Activated CD8-positive, alpha-beta T cell treated with anti-CD3 and anti-CD28 coated beads, Interleukin-2, amount 10 ng/mL, durations not matched to agents 7 days and 5 days (primary cell): ENCODE measurements at places on chromosomes 16 and 17. TPM values are rescaled to one million over a fixed set of nuclear protein-coding genes. Genes with fewer than 3 reads are reported as not detected.

Gene NLRC3
- total RNA-seq, result 92.6 TPM

Gene SHBG
- not detected for total RNA-seq

GRCh38 chr17:77555741-77556291 is 402.7 kb upstream of the TNRC6C start:
- no peak for DNase-seq

DNA sequence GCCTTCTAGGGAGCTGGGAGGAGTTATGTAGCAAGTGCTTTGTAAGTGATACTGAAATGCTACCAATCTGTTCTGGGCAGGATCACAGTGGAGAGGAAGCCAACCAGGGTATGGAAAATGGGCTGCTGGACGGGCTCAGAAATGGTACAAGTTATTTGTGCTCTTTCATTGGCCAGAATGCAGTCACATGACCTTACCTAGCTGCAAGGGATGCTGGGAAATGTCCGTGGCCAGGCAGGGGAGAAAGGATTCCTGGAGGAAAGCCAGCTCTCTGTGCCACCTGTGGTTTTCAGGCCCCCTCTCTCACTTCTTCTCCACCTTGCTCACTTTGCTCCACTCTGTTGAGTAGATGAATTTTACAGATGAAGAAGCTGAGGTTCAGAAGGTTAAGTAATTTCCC is 4.8 kb downstream of the EEF2K start:
- DNase-seq, result no peak

DNA sequence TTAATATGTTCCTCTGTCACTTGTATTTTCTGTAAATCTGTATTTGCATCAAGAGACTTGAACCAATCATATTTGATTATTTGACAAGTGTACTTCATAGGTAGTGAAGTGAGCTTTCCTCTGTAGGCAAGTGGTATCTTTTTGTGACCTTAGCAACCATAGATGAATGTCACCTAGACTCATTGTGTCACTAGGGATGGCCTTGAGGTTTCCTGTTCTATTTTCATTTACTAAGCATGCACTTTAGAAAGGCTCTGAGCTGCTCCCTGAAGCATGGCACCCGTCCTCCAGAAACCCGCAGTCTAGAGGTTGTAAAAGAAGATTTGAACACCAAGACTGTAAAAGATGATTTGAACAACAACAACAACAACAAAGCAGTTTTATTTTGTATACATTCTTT is 151.7 kb downstream of the PRKCB start:
- DNase-seq, result peak; percentile 24

DNA sequence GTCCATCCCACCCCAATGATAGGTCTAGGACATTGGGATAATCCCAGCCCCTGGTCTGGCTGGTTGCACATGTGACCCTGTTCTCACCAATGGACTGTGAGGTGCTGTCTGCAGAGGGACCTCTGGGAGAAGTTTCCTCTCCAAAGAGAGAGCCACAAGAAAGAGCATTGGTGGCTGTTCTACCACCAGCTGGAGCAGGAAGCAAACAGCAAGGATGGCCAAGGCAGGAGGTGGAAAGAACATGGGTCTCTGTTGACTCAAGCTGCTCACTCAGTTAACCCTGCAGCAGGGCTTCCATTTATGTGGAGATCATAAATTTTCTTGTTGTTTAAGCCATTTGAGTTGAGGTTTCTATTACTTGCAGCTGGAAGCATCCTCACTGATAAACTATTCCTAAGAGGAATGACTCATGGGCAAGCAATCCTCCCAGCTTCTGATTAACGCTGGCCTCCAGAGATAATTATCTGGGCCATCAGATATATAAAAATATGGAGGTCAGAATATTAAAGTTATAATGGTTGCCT is 52.6 kb downstream of the CYB5B start:
- DNase-seq, result no peak

- DNase-seq, result no peak
Observed at GRCh38 chr16:3656491-3657468, 2.3 kb downstream of the DNASE1 start.

GRCh38 chr17:37322826-37323561 is 52.8 kb upstream of the C17orf78 start:
- DNase-seq, result no peak

- DNase-seq, result no peak
Observed at GRCh38 chr17:57488856-57489255, 232.5 kb downstream of the MSI2 start.

Gene KRTAP9-2
- total RNA-seq, result not detected

- DNase-seq, result no peak
Observed at GRCh38 chr17:41710472-41711090, 1.6 kb upstream of the GAST start.
